ENCODE measurements at places on chromosomes 3 and 15.

DNA sequence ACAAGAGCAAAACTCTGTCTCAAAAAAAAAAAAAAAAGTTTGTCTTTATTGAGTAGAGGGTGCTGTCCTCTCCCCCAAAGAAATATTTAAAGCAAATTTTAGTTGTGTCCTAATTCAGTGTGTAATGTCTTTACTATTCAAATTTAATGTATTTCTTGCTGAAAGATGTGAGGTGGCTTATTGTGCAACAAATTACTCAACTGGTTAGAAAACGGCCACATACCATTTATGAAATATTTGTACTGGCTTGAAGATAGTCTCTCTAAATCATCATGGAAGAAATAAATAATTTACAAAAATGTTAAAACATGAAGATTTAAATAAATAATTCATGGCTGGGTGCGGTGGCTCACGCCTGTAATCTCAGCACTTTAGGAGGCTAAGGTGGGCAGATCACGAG lies 63.0 kb downstream of the SLTM start:
- DNase-seq = no peak

DNA sequence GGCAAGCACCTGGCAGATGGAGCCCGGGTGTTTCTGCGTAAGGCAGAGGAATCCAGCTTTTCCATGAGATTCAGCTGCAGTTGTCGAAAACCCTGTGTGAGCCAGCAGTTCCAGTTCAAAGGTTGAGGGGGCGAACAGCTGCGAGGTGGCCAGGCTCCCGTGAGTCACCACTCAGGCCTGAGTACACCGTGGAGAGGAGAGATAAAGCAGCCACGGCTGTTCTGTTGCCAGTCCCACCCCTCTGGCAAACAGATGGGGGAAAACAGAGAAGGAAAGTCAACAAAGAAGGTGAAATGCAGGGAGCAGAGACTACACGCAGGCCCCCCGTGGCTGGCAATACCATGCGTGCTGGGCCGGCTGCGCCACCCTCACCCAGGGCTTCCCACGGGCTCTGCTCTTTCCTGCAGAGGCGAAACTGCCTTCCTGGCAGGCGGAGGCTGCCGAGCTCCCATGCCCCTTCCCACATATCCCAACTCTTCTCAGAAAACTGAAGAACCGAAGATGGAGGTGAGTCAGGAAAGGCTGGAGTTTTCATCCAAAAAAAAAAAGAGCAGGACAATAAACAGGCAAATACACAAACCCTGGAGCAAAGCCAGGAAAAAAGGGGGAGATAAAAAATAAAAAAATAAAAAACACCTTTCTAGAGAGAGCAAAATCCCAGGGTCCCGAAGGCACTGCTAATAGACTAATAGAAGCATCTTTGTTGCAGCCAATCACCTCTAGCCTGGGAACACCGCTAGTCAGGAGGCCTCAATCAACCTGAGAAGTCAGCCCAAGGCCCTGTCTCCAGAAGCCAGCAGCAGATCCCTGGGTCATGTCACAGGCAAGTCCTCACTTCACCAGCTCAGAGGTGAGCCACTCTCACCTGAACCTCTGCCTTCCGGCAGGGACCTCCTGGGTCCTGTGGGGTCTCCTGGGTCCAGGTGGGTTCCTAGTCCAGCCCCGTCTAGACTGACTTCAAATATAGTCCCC lies 37.7 kb downstream of the FAM174B start:
- peak; percentile 73 for DNase-seq

GRCh38 chr15:94272251-94272898 lies 41.0 kb downstream of the MCTP2 start:
- DNase-seq = no peak

DNA sequence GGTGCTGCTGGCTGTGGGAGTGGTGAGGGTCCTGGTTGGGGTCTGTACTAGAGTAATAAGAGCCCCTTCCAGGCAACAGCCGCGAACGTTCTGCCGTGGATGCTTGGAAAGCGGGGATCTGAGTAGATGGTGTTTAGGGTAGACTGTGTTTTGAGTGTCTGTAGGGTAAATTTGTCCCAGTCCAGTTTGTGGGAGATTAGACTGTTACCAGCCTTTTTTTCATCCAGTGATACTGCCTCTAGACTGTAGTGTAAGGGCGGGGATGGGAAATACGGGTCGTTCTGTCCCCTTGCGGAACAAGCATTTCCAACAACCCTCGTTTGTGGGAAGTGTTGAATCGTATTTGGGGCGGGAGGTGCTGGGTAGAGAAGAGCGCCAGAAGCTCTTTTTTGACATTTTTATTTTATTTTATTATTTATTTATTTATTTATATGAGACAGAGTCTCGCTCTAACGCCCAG lies 424 bp downstream of the HAUS2 start:
- DNase-seq = no peak

GRCh38 chr3:46984591-46985459 lies 5.4 kb downstream of the NBEAL2 start:
- DNase-seq = no peak

GRCh38 chr15:40695469-40695890 lies 506 bp downstream of the RAD51 start:
- DNase-seq = no peak
